ENCODE measurements at places on chromosomes 16 and 17. TPM values are rescaled to one million over a fixed set of nuclear protein-coding genes. Genes with fewer than 3 reads are reported as not detected.

Gene CDH11
- total RNA-seq, result 6.4 TPM

DNA sequence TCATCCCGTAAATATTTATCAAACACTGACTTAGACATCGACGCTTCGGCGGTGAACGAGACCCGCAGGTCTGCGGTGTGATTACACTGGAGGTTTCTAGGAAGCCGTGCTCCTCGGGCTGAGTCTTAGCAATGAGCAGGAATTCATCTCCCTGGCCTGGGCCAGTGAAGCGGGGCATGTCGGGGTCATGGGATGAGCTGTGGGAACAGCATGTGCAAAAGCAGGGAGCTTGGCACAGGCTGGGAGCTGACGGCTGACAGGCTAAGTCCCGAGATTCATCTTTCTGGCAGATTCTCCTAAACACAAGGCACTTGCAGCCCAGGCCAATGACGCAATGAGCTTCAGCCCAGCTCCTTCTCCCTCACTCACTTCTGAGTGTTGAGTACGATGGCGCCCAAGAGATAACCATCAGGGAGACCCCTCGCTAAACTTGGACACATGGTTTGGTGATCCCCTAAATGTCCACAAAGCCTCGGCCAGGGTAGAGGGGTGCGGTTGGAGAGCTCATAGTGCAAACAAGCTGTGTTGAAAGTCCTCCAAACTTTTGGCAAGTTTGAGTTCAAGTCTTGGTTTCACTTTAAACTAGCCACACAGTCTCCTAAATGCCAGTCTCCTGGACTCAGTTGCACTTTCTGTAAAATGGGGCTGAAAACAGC is 12.8 kb downstream of the CRISPLD2 start:
- DNase-seq, result peak; percentile 75

GRCh38 chr17:50660042-50660886 is 25.6 kb downstream of the ABCC3 start:
- peak; percentile 59 for DNase-seq

DNA sequence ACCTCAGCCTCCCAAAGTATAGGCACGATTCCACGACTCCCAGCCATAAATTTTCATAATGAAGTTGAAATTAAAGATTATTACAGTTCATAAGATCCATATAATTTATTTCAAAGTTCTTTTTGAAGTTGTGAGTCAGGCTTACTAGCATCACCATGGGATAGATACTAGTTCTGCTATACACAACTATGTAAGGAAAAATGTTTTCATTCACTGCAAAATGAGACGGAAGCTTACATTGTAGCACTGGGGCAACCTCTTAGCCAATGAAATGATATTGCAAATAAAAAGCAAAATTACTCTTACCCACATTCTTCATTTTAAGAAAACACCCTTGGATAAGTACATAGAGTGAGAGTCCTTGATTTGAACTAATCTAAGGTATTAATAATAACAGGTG is 18.8 kb upstream of the MARCHF10 start:
- no peak for DNase-seq

DNA sequence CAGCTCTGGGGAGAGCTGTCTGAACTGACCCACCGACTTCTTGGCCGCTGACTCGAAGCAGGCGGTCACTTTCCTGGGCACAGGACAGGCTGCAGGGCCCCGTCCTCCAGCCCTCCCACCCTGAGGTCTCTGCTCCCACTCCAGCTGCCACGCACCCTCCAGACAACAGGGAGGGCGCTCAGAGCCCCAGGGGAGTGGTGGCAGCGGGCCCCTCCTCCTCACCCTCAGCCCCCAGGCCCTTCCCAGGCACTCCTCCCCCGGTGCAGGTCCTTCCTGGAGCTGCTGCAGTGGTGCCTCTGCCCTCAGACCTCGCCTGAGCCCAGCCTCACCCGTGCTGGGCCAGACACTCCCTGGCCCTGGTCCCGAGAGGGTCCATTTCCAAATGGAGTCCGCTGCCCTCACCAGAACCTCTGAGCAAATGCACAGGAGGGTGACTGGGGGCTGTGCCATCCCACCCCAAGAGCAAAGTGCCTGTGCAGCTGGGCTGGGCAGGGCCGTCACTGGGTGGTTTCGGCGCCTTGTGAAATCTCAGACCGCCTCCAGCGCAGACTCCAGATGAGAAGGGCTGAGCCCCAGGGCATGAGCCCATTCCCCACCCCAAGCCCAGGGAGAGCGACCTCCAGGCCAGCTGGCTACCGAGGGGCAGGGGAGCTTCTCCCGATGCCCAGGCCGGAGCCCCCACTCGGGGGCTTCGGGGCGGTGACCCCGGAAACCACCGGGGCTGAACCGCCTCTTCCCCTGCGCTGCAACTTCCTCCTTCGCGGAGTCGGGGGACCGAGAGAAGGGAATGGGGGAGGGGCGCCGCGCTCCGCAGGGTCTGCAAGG is 717 bp downstream of the CYBA start:
- DNase-seq, result no peak

Data from heart right ventricle (tissue), 16 donors.